ENCODE measurements at places on chromosomes 13 and 19.

GRCh38 chr19:8001651-8001994 lies 3.8 kb downstream of the ELAVL1 start:
- DNase-seq, result no peak

DNA sequence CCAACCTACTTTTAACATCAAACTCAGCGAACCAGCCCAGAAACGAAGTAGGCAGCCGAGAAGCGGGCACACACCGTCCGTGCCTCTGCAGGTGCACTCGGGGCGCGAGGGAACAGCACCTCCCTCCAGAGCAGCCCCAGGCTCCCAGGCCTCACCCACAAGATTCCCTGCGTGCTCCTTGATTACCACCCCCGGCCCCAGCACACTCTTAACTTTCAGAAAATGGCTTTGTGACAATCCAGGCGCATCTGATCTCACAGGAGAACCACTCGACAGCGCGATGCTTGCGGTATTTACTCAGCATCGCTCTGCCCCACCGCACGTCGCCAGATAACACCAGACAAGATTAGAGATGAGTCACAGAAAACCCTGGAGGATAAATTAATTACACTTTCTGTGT lies 134.9 kb upstream of the SPACA7 start:
- DNase-seq, result no peak

DNA sequence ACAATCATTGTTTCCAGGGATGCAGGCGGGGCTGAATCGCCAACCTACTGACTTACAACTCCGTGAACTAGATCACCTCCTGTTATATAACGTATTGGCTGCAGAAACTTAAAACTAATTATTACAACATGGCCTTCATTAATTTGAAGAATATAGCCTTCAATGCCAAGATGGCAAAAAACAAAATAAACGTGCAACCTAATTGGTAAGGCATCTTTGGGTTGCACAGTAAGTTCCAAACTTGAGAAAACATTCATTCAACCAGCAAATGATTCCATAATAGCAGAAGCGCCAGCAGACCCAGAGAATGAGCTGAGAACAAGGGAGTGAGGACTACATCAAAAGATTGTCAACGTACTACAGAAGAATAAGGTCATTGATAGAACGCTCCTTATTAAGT lies 39.8 kb downstream of the DACH1 start:
- no peak for DNase-seq

DNA sequence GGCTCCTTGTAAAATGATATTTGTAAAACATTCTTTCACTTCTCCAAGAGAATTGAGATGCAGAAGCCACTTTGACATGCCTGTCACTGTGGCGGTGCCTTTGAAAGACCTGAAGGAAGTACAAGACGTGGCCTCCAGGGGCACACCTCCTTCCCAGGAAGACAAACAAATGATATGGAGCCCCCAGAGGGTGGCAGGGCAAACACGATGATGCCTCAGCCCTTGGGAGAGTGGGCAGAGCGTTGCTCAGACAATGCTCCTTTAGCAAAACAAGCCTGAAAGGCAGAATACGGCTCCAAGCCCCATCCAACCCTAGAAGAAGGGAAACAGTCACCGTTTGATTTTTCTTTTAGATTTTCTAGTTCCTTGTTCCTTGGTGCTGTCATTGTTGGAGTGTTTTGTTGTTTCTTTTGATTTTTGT lies 9.2 kb upstream of the ATP12A start:
- DNase-seq, result peak; percentile 66

DNA sequence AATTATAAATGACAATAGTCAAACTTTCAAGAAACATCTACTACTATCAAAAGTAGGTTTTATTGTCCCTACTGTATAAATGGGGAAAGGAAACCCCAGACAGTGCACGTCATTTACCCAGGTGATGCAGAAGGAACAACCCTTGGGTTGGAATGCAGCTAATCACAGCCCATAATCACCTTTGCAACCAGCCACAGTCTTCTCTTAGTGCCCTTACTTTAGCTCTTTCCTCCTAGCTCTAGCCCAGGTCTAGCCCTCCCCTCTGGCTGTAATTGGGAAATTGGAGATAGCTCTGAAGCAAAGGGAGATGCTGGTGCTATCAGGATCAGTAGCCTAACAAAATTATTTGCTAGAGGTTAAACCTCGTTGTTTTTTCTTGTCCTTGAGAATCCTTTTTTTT lies 25.5 kb upstream of the TSC22D1 start:
- no peak for DNase-seq

GRCh38 chr13:76024151-76024550 lies 388.0 kb downstream of the LMO7 start:
- DNase-seq, result peak; percentile 50

- no peak for DNase-seq
Measured at GRCh38 chr13:48710160-48710559, 56.4 kb downstream of the CYSLTR2 start.

DNA sequence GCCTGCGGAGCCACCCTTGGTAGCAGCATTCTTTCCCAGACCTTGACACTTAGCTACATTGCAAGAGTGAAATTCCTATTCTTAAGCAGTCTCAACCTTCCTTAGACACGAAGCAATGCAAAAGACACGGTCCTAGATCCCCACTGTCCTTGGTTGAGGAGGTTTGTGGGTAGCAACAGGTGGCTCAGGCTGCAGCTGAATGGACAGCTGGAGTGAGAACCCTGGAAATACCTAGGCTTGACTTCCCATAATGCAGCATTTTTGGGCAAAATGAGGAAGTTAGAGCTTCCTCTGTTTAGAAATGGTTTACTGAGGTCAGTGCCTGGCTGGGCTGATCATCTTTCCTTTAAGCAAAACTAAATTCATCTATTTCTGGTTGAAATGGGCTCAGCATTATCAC lies 296.6 kb downstream of the RFC3 start:
- DNase-seq, result no peak

DNA sequence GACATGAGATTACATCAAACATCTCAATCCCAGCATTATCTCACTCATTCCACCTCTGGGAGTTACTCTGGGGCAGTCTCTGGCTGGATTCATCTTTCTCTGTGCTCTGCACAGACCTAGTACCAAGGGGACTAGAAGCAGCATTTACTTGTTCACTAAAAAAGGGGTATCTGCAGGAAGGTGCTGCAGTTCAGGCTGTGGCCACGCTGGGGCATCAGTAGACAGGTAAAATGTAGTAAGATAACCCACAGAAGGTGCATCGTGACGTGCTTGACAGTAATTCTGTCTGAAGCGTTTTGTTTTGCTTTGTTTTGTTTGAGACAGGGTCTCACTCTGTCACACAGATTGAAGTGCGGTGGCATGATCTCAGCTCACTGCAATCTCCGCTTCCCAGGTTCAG lies 29.3 kb downstream of the ZNF564 start:
- DNase-seq, result peak; percentile 46

- no peak for DNase-seq
Measured at GRCh38 chr19:47485210-47485609, 1.2 kb upstream of the KPTN start.

DNA sequence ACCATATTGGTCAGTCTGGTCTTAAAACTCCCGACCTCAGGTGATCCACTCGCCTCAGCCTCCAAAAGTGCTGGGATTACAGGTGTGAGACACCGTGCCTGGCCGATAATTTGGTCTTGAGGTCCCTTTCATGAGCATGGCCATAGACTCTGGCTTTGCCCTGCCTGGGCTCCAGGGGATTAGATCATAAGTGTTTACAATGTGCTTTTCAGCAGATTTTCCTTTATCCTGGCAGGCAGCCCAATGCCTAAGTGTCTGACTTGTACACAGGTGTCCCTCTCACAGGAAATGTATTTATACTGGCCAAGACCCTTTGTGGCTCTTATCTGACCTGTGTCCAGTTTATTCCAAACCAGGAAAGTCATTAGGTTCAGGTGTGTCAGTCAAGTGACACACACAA lies 15.9 kb downstream of the BCAM start:
- peak; percentile 42 for DNase-seq

DNA sequence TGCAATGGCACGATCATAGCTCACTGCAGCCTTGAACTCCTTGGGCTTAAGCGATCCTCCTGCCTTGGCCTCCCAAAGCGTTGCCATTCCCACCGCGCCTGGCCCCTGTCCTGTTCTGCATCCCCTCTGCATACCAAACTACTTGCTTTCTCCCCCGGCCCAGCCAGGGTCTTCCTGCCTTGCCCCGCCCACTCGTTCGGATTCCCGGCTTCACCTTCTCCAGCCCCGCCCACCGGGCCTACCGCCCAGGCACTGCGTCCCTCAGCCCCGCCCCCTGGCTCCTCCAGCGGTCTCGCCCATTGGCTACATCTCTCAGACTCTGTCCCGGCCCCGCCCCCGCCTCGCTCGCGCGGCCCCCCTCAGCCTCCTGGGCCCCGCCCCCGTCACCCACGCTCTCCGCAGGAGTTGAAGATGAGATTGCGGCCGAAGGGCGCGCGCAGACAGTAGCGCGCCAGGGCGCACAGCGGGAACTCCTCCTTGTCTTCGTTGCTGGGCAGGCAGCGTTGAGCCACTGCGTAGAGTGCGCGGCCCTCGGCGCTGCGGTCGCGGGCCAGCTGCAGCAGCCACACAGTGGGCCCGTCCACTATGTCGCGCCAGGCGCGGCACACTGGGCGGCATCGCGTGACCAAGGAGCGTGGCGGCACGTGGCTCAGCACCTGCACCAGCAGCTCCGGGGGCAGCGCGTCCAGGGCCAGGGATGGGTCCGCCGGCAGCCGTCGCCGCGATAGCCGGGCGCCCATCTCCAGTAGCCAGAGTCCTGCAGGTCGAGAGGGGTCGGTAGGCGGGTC lies 19.0 kb downstream of the MRPS12 start:
- peak; percentile 99 for DNase-seq

- DNase-seq, result no peak
Measured at GRCh38 chr19:45186509-45187334, 8.1 kb downstream of the BLOC1S3 start.
